ENCODE measurements at places on chromosomes 11 and 22. TPM values are rescaled to one million over a fixed set of nuclear protein-coding genes. Genes with fewer than 3 reads are reported as not detected.

Gene LSP1
- 23.0 TPM for total RNA-seq

- DNase-seq, result no peak
Measured at GRCh38 chr22:21990445-21991303, 8.1 kb upstream of the TOP3B start.

GRCh38 chr11:61834278-61835048 is 6.4 kb downstream of the FADS2 start:
- peak; percentile 36 for DNase-seq

Gene ART5
- total RNA-seq, result not detected

Gene SLC37A2
- 2.2 TPM for total RNA-seq

Gene RAG2
- not detected for total RNA-seq

DNA sequence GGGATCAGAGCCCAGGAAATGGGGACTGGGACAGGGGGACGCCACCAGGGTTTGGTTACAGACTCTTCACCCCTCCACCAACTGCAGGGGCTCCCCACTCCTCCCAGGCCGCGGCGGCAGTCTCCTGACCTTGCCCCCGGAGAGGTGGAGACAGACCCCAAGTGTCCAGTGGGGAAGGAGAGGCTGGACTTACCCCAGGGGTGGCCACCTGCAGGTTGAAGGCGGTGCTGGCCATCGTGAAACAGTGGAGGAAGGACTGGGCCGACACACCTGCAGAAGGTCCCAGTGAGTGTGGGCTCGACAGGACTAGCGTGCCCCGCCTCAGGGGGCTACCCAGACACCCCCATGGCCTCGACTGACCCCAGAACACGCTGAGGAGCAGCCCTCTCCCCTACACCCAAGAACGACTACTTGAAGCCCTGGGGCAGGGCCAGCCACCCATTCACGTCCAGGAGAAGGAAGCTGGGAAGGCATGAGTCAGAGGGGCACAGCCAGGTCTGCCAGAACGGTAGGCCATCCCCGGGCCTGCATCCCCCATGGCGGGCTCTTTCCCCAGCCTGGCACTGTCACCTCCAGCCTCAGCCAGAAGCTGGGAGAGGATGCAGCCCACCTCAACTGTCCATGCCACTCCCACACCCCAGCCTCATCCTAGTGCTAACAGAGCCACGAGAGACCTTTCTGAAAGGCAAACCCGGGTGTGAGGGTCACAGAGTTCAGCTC is 2.3 kb downstream of the GATD1 start:
- no peak for DNase-seq

DNA sequence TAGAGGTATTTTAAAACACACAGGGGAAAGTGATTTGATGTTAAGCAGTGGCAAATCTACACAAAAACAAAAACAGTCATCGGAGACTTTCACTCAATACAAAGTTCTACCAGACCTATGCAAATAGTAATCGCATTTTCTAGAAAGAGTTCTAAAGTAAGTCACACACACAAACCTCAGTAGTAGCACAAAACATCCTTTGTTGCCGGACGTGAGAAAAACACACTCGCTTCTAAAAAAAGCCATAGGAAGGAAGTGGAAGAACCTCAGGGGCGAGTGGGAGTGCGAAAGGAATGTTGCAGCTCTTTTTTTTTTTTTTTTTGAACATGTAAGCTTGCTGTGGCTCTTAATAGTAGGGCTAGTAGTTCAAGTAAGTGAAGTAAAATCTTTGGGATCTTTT is 88.9 kb downstream of the MAML2 start:
- no peak for DNase-seq

GRCh38 chr11:73268671-73269271 is 3.4 kb upstream of the P2RY6 start:
- no peak for DNase-seq

DNA sequence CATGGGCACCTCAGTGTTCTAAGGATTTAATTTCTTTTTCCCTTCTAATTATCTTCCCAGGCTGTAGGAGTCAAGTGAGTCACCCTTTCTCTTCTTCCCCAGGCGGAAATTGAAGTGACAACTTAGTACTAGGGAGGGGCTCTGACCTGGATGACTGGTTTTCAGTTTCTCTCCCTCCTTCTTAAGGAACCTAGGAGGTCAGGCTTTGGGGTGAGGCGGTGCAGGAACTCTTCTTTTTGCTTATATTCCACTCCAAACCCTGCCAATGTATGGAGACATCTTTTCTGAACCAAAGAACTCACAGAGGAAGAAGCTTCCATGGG is 12.6 kb downstream of the ZDHHC5 start:
- no peak for DNase-seq

DNA sequence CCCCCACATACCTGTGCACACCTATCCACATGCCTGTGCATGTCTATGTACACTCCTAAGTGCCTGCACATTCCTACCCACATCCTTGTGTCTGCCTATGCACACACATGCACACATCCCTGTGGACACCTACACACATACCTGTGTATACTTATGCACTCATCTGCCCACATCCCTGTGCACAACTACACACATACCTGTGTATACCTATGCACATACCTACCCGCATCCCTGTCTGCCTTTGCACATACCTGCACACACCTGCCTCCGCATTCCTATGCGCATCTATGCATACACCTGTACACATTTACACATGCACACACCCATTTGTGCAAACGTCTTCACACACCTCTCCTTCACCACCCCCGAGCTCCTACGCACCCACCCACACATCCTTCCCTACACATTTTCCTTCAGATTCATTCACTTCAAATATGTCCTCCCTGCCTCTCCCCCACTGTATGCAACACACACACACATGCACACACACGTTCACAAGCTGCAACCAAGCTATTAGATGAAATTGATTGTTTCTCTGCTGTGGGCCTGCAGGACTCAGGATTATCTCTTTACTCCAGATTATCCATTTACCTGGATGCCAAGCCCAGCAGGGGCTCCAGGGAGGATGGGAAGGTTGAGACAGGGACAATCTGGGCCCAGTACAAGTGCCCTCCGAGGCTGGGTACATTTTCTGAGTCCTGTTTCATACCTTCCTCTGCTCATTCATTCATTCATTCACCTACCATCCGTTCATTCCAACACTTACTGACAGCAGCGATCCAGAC is 53.2 kb downstream of the TSPAN18 start:
- no peak for DNase-seq

- no peak for DNase-seq
Measured at GRCh38 chr11:45392591-45393091, 106.5 kb upstream of the SYT13 start.

DNA sequence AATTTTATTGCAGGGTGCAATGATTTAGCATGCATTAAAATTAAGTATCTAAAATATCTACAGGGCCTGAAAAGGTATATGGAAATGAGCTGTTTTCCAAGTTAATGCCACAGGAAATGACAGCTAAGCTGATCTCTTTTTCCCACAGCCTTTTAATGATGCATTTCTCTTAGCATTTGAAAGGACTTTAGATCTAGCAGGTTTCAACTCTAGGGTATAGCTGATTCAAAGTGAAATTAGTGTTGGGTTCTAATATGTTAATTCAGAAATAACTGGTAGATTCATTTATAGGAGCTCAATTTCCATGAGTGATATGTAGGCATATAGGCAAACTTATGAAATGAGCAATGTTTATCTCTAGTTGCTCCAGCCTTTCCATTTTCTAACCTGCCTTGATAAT is 274.2 kb downstream of the CASP12 start:
- DNase-seq, result no peak

DNA sequence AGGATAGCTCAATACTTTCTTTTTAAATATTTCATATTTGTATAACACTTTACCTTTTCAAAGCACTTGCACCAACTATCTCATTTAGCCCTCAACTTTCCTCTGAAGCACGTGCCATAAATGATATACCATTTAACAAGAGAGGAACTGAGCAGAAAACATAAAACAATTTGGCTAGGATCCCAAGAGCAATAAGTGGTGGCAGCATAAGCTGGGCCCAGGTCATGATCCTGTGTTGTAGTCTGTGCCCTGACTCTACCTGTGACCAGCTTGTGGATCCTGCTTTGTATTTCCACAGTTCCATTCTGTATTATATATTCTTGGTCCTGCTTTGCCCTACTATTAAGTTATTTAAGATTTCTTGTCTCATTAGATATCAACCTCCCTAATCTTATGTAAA is 11.5 kb downstream of the ATP5MG start:
- no peak for DNase-seq

Gene SEC14L6
- total RNA-seq, result not detected

Gene FAM111B
- total RNA-seq, result 7.9 TPM

DNA sequence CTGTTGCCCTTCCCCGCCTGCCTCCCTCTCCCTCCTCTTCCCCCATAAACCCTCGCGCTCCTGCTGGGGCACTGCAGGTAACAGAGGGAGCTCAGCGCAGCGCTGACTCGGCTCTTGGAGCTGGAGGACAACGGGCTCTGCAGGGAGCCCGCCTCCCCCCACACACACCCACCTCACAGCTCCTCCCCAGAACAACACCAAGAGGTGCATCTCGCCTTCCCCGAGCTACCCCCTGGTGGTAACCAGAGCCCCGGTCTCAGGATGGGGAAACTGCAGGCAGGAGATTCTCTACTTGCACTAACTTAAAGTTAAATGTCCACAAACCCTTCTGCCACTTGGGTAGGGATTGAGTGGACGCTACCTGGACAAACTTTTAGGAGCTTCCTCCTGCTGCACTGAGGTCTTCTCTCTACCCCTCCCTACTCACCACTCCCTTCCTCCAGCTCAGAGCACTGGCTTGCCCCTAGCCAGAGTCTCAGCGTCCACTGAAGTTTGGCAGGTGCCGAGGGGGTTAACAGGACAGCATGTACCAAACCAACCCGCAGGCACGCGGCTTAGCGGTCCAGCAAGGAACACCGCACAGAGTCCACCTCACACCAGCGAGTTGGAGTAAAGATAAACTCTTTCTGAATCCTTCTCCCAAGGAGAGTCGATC is 4.0 kb upstream of the SCN4B start:
- no peak for DNase-seq

GRCh38 chr22:37985050-37985585 is 763 bp upstream of the SOX10 start:
- DNase-seq, result no peak

Gene PARVA
- total RNA-seq, result 61.8 TPM

DNA sequence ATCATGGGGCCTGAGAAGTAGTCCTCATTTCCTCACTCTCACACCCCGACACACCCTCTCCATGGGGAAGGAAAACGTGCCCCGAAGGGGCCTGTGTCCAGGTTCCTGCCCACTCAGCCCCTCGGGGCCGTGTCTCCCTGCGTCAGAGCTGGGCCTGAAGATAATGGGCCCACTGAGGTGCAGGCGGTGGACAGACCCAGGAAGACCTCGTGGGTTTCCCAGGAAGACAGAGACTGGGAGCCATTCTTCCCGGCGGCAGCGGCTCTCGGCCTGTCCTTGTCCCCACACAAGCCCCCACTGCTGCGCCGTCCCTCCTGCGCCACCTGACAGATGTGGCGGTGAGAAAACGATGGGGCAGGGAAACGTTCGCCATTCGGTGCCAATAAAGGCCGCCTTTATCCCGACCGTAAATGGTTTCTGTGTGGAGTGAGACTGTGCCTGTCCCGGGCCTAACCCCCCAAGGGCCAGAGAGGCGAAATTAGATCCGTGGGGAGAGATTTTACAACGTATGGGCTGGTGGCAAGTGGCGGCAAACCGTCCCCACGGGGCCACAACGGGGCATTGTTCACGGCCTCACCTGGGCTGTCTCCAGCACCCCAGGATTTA is 89.0 kb downstream of the CDKN1C start:
- no peak for DNase-seq

Gene PTPMT1
- total RNA-seq, result 52.5 TPM

Gene MS4A15
- 0.13 TPM for total RNA-seq

DNA sequence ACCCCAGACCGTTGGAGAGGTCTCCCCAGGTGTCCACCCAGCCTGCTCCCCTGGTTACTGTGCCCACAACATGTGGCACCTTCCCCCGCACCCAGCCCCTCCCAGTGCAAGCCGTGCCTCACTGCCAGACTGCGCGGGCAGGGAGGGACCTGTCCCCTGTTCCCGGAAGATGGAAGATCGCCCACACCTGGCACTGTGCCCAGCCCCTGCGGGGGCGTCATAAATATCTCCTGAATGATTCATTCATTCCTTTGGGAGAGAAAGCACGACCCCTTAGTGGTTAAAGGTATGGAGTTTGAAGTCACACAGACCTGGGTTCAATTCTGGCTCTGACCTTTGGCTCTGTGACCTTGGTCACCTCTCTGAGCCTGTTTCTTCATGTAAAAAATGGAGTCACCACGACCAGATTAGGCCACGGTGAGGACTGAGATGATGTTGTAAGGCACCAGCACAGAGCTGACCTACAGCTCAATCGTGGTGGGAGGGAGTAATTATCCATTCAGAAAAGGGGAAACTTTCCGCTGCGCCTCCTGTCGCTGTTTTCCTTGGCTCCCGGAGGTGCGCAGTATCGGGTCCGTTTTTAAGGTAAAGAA is 497 bp upstream of the SYT12 start:
- DNase-seq, result peak; percentile 55

- peak; percentile 14 for DNase-seq
Measured at GRCh38 chr11:134346101-134346975, 14.6 kb downstream of the GLB1L2 start.

DNA sequence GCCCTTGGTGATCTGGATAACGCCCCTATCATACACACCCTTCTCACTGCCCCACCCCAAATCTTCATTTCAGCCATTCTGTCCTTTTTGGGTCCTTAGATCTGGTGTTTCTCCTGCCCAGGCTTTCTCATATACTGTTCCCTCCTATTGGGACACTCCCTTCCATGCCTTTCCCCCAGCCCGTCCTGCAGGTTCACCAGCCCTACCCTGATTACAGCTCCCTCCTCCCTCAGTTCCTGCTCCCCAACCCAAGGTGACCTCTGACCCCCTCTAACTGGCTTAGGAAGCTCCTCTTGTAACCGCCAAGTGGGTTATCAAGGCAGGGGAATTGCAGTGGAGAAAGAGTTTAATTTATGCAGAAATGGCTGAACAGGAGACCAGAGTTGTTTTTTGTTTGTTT is 13.0 kb downstream of the MTFP1 start:
- peak; percentile 44 for DNase-seq

DNA sequence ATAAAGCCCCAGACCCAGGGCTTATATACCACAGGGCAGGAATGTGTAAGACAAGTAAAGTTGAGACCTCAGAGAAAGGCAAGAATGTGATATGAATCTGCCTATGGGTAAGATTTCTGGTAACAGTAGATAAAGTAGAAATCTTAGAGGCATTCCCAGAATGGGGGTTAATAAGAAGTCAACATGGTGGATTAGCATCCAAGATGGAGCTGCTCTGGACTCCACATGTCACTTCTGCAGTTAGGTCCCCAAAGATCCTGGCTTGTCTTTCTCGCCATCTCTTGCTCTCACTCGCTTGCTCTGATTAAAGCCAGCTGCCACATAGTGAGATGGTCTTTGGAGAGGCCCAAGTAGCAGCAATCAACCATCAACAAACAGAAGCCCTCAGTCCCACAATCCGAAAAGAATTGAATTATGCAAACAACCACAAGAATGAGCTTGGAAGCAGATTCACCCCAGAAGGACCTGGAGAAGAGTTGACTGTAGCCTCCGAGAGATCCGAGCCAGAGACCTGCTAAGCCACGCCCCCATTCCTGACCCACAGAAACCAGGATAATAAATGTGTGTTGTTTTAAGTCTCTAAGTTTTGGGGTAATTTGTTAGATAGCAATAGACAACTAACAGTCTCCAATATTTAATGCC is 5.4 kb upstream of the C11orf86 start:
- no peak for DNase-seq

Measured in colonic mucosa (tissue), 4 donors.